ENCODE measurements at places on chromosomes 6 and 20. TPM values are rescaled to one million over a fixed set of nuclear protein-coding genes. Genes with fewer than 3 reads are reported as not detected.

The GID8 gene
- total RNA-seq, result 23.5 TPM

The TMC2 gene
- total RNA-seq, result not detected

The ADAM33 gene
- total RNA-seq, result 0.06 TPM

The AP5S1 gene
- 16.3 TPM for total RNA-seq

The ISM1 gene
- total RNA-seq, result 0.42 TPM

The RAB44 gene
- not detected for total RNA-seq

The BTN3A1 gene
- total RNA-seq, result 2.3 TPM

The LAMA2 gene
- 0.38 TPM for total RNA-seq

The ZC3H12D gene
- total RNA-seq, result 0.20 TPM

The MAPK13 gene
- 1.1 TPM for total RNA-seq

The HLA-DOB gene
- total RNA-seq, result 0.29 TPM

The CALHM6 gene
- total RNA-seq, result not detected

The CAPN11 gene
- not detected for total RNA-seq
